ENCODE measurements at places on chromosomes 5 and 9.
A peak's percentile ranks its signal among the peaks of the same experiment; 100 is the strongest.

GRCh38 chr5:32096891-32097595 is 77.1 kb downstream of the GOLPH3 start:
- no peak for DNase-seq

DNA sequence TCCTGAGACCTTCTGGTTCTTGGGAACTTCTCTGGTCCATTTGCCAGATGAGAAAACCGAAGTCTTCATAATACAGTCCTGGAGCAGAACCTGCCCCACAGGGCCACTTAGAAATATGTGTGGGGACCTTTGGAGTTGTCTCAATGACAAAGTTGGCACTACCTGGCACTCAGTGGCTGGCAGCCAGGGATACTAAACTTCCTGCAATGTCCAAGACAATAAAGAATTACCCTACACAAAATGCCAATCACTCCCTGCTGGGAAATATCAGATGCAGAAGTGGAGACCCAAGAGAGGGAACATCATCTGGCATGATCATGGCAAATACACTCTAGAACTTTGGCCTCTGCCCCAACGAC is 29.6 kb downstream of the ADRB2 start:
- DNase-seq, result no peak

- no peak for DNase-seq
Measured at GRCh38 chr9:70868661-70869652, 252.5 kb downstream of the TRPM3 start.

DNA sequence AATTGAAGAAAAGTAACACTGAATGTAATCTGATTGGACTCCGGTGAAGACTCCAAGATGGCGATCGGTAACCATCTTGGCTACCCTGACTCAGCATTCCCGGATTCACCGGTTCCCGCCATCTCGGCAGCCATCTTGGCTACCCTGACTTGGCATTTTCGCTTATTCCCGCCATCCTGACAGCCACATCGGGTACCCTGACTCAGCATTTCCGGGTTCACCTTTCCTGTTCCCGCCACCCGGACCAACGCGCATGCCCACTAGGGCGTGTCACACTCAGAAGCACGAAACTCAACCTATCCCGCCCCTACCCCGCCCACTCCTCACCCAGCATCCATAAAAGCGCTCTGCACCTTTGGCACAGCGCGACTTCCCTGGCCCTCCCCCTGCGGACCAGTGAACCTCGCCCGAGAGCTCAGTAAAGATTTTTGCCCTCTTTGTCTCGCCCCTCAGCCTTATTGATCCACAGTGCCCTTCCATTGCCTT is 17.2 kb downstream of the SPTLC1 start:
- peak; percentile 4 for DNase-seq

- no peak for DNase-seq
Measured at GRCh38 chr5:157778121-157778805, 34.8 kb downstream of the LSM11 start.

- peak; percentile 65 for DNase-seq
Measured at GRCh38 chr9:34701023-34701768, 8.7 kb downstream of the CCL21 start.
